ENCODE measurements at places on chromosomes 2 and 18. TPM values are rescaled to one million over a fixed set of nuclear protein-coding genes. Genes with fewer than 3 reads are reported as not detected.

UCN gene
- 1.8 TPM for total RNA-seq

TTC39C gene
- total RNA-seq, result 33.3 TPM

STON1 gene
- 14.4 TPM for total RNA-seq

ARHGEF4 gene
- 1.3 TPM for total RNA-seq

UPP2 gene
- not detected for total RNA-seq

POTEJ gene
- total RNA-seq, result not detected

PUM2 gene
- total RNA-seq, result 44.1 TPM

ECEL1 gene
- total RNA-seq, result not detected

GNLY gene
- not detected for total RNA-seq

SERPINB11 gene
- total RNA-seq, result not detected

SPP2 gene
- total RNA-seq, result not detected
